Effector memory CD8-positive, alpha-beta T cell (primary cell): ENCODE measurements at places on chromosomes 1 and 21.

DNA sequence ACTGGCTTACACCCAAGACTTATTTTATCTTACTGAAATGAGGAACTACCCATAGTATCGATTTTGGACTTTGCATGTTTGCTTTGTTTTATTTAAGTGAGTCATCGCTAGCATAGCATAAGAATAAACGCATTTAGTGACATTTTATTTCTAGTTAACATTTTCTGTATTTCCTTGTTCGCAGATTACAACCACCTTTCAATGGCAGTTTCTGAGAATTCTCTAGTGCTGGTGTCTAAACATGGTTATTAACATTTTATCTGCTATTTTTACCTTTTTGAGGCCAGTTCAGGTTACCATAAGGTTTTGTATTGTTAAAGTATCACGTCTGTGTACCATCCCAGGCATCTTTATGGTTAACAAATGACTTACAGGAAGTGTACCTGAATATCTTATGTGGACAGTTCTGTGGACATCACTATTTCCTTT, 24.5 kb downstream of the EEIG2 start:
- DNase-seq, result no peak

DNA sequence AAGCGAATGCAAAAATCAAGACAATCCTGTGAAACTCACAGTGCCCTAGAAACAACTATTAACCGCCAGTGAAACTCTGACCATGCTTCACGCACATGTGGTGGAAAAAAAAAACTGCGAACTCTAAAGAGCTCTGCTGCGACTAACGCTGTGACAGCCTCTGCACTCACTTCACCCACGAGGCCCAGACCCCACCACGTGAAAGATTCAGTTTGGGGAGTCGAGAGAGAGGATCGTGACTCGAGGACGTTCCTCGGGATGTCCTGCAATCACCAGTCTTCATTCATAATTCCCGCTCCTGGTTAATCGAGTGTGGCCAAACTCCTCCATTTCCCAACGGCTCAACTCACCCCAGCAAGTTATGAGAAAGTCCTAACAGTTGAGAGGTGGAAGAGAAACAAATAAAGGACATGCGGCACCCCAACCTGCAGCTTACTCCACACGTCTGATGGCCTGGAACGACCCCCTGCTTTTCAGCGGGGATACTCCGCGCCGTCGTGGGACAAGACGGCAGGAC, 1.1 kb downstream of the SERBP1 start:
- DNase-seq, result peak; percentile 46

DNA sequence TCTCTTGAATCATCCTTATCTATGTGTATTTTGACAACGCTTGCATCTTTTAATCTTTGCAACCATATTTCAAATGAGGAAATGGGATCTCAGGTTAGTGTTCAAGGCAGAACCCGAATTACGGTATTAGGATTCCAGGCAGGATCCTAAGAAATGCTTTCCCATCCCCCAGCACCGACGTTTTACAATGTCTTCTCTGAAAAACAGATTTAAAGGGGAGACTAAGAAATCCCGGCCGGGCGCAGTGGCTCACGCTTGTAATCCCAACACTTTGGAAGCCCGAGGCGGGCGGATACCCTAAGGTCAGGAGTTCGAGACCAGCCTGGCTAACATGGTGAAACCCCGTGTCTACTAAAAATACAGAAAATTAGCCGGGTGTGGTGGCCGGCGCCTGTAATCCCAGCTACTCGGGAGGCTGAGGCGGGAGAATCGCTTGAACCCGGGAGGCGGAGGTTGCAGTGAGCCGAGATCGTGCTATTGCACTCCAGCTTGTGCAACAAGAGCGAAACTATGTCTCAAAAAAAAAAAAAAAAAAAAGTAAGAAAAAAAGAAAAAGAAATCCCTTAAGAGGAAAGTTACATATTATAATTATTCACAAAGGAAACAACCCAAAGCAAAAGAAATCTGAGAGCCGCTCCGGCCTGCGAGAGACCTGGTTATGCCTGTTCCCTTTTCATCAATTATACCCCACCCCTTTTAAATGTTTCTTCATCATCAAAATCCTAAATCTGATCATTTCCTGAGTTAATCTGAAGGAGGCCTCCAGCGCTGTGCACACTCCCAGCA, 801 bp upstream of the GORAB start:
- no peak for DNase-seq

- no peak for DNase-seq
Observed at GRCh38 chr1:91120936-91121335, 99.1 kb upstream of the ZNF644 start.

DNA sequence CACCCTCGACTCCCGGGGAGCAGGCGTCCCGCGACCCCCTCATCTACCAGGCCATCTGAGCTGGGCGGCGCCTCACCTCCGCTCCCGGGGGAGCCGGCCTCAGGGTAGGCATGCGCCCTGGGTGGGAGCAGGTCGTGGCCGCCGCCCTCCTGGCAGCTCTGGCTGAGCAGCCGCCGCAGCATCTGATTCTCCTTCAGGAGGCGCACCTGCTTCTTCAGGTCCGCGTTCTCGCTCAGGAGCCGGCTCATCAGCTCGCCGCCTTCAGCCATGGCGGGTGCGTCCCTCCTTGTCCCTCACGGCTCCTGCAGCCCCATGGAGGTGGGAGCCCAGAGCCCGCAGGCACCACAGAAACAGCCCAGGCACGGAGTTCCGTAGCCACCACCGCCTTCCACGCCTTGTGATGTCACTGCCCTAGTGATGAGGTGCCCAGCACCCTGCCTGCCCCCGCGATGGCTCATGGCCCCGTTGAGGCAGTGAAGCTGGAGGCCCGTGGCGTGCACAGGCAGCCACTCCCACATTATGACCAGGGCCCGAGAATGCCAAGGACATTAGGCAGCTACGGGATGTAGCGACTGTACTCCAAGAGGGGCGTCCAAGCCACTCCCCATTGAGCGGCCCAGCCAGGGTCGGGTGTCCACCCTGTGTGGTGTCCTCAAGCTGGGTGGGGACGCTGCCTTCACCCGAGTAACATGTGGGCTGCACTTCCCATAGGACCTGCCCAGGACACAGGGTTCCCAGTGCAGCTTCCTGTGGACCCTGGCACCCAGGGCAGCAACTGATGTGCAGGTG, 1.5 kb downstream of the SPATC1L start:
- no peak for DNase-seq

GRCh38 chr1:58107943-58108342, 438.6 kb downstream of the OMA1 start:
- DNase-seq, result no peak

DNA sequence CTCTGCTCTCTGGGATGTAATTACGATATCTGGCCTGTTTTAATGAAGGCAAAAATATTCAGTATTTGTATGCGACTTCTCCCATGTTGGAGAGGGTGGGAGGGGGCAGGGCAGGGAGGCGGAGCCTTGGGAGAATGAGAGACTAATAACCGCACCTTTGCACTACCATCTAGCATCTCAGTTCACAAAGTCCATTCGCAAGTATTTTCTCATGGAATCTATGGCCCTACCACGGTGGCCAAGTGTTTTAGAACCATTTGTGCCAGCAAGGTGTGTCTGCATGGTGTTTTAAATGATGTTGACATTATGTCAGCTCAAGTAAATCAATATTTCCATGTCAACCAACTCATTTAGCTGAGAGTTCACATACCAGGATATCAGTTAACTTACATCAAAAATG, 14.3 kb upstream of the BLACAT1 start:
- DNase-seq, result no peak

DNA sequence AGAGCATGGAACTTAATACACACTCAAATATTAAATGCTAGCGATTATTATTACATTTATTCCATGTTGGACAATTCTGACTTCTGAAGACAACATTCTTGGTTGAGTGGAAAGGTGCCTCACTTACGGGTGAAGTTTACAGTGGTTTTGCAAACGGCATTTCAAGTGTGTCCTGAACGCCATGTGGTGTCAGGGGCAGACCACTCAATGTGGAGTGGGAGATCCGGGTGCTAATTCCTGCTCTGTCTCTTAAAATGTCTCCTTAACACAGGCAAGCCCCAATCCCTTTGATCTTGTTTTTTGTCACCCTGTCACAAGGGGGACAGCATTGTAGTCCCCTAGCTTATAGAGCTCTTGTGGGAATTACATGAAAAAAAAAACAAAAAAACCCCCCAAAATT, 5.6 kb upstream of the TDRD10 start:
- DNase-seq, result no peak

- no peak for DNase-seq
Observed at GRCh38 chr1:77668924-77669449, 13.5 kb downstream of the ZZZ3 start.

DNA sequence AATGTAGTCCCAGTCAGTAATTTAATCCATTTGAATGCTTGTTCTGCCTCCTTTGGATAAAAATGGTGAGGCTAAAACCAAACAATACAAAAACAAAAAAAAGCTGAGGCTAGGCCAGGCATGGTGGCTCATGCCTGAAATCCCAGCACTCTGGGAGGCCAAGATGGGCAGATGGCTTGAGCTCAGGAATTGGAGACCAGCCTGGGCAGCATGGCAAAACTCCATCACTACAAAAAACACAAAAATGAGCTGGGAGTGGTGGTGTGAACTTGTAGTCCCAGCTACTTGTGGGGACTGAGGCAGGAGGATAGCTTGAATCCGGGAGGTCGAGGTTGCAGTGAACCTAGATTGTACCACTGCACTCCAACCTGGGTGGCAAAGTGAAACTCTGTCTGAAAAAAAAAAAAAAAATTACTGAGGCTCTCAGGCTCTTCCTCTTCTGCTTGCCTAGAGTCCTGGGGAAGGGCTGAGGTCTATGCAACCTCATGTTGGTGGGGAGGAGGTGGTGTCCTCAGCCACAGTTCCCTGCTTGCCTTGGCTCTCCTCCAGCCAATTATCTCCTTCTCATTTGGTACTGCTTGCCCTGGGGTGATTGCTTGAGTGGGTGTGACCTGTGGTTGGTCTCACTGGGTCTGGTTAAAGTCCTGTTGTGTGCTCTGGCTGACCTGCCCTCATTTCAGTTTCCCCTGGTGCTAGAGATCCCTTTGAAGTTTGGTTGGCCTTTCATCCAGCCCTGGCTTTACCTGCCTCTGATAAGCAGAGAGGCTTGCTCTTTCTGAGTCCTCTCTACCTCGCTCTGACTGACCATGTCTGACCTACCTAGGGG, 20.9 kb downstream of the S1PR1 start:
- DNase-seq, result peak; percentile 24

GRCh38 chr1:186781730-186782129, 47.0 kb upstream of the PLA2G4A start:
- no peak for DNase-seq

DNA sequence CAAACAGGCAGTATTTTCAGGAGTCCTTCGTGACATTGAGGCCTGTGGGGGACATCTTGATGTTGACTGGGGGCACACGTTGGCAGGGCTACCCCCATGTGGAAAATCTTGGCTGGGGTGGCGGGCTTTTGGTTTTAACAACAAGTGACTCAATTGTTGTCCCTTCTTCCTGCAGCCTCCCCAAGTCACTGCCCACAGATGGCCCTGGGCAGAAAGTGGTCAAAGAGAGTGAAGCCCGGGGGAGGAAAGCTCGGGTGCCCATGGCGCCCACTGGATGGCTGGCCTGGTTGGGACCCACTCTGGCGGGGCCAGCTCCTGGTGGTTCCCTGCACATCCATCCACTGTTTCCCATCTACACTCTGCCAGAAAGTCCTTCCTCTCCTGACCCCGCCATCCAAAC, 24.6 kb upstream of the ZNF648 start:
- no peak for DNase-seq

DNA sequence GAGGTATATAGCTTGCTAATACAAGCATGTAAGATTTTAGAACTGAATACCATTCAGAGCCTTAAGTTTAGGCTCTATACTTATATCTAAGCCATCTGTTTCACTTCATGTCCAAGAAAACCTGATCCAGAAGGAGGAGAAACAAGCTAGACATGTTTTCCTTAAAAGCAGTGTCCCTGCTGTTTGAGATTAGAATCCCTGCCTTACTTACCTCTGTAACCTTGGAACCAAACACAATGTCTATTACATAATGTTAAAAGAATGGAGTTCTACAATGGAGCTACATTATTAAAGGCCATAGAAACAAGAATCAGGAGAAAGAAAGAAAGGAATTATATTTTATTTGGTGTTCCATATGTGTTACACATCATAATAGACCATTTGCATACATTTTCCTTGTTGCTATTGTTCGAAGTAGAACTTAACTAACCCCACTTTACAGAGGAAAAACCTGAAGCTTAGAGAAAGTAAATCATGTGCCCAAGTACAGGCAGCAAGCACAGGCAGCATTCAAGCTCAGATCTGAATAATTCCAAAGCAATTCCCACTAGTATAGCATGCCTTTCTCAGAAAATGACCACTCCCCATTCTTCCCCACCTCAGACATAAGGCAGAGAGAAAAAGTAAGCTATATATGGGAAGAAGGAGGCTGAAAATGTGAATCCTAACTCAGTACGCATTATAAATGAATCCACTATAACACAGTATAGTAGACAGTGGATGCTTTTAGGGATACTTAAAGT, 380.1 kb upstream of the SPAG17 start:
- no peak for DNase-seq
